OCI-M1 (cell line): ENCODE measurements at places on chromosomes 7 and 10.

DNA sequence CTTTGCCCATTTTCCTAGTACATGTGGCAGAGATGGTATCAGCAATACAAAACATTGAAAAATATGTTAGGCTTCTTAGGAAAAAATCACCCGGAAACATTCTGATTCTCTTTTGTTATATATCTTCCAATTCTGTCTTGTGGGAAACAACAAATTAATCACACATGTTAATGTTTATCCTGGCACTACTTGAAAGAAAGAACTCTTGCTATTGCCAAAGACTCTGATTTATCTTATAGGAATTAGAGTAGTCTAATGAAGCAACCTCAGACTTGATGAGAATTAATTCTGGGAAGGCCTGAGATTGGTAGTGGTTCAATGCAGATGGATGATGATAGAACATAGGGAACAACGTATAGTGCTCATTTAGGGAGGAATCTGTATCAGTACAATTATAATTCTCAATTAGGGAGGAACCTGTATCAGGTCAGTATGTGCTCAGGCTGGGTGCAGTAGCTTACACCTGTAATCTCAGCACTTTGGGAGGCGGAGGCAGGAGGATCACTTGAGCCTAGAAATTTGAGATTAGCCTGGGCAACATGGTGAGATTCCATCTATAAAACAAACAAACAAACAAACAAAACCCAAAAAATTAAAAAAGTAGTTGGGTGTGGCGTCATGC lies 50.7 kb downstream of the TAS2R16 start:
- no peak for DNase-seq

GRCh38 chr10:119620241-119621077 lies 23.7 kb upstream of the TIAL1 start:
- DNase-seq, result no peak

DNA sequence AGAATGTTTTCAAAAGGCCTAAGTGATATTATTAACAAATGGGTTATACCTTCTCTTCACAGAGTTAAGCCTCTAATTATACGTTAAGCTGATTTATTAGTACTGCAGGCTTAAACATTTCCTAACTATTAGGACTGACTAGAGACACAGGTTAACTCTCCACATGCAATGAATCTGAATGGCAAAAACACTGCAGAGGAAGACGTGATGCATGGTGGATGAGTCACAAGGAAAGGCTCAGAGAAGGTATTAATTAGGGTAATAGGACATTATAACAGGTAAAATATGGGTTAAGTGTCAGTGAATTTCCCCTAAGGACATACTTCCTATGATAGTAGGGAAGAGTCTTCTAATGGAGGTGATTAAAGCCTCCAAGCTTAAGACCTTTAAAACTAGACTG lies 24.7 kb upstream of the SEM1 start:
- DNase-seq, result no peak

GRCh38 chr7:142463401-142463850 lies 205.6 kb upstream of the PRSS58 start:
- DNase-seq, result no peak

DNA sequence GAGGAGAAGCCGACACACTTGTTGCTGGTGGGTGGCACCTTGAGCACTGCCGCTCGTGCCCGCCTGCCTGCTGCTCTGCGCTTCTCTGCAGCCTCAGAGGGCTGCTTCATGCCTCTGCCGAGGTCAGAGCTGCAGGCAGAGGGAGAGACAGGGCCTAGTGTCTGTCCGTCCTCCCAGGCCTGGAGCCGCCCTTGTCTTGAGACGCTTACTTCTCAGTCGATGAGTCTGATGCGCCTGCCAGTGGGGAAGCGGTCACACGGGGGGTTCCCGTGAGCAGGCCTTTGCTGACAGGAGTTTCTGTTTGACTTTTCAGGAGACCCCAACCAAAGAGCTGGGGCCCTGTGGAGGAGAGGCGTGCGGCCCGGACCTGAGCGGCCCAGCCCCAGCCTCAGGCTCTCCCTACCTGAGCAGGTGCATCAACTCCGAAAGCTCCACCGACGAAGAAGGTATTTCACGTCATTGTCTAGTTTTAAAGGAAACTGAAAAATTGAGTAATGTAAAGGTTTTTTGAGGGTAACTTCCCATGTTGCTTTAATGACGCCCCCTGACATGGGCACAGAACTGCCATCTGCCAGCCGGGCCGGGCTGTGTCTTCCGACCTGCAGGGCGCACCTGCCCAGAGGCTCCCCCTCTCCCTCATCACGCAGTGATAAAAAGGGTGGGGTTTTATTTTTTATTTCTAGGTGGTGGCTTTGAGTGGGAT lies 7.8 kb upstream of the BHLHA15 start:
- DNase-seq, result no peak

DNA sequence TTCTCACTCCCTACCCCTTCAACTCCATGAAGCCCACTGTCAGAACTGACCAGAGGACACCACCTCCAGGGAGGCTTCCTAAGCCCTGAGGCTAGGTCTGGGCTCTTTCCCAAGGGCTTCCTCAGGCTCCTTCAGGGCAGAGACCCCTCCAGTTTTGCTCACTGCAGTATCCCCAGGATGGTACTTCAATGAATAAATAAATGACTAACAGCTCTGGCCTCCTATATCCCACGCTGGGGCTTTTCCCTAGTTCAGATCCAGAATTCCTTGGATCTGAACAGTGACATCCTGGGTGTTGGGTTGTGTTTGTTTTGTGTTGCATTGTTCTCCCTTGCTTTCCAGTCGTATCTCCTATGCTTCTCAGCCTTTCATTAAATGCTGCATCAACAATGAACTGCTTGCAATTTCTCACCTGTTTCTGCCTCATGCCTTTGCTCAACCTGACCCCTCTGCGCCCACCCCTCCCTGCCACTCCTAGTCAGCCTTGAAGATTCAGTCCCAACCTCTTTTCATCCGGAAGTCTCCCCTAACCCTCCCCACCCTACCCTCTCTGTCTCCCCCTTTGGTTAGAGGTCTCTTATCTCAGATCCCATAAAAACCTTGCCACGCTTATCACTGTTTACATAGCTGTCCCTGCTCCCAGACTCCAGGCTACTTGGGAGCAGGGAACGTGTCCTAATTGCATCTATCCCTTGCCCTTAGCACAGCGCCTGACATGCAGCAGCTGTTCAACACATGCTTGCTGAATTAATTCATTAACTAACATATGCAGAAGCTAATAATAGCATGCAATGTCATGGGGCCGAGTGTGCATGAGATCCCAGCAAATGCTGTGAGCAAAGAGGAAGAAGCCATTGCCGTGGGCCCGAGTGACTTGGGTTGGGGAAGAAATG lies 41.7 kb downstream of the PPP1R3C start:
- no peak for DNase-seq

GRCh38 chr7:151549083-151549482 lies 29.4 kb upstream of the RHEB start:
- DNase-seq, result no peak

- DNase-seq, result peak; percentile 43
Observed at GRCh38 chr7:93176992-93177580, 28.9 kb upstream of the SAMD9L start.

DNA sequence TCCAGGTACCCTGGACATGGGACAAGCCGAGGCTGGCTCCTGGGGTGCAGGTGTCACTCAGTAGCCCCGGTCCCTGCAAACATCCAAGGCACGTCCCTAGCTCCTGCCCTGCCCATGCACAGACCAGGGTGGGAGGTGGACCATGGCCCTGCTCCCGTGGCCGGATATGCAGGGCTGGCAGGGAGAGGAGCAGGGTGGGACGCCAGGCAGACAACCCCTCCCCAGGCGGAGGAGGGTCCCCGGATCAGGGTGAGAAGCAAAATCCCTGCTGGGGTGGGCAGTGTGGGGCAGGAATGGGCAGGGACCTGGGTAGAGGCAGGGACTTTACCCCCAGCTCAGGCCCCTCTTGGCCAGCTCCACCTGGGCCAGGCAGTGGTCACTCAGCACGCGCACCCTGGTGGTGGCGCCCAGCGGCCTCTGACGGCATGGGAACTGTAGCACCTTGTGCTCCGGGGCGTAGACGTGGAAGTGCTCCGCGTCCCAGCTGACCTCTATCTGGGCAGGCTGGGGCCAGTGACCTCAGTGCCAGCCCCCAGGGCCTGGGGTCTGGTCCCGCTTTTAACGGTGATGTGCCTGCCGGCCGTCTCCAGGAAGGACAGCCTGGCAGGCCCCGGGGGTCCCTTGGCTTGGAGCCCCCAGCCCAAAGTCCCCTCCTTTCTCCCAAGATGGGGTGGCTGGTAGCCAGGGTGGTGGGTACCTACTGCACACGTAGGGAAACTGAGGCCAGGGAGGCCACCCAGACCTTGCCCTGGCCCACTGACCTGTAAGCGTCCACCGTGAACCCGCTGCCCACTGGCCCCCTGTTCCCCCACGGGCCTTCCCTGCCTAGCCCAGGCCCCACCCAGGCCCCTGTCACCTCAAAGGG lies 1.2 kb downstream of the GRIFIN start:
- DNase-seq, result no peak

DNA sequence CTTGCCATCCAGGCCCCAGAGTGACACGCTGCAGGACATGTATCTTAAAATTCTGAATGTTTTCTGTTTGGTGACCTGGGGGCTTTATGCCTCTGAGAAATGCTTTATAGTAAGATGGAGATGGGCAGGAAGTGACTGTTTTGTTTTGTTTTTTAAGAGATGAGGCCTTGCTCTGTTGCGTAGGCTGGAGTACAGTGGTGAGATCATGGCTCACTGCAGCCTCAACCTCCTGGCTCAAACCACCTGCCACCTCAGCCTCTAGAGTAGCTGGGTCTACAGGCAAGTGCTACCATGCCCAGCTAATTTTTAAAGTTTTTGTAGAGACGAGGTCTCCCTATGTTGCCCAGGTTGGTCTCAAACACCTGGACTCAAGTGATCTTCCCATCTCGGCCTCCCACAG lies 20.6 kb downstream of the ZNF777 start:
- no peak for DNase-seq
